ENCODE measurements at places on chromosomes 6 and 20.

DNA sequence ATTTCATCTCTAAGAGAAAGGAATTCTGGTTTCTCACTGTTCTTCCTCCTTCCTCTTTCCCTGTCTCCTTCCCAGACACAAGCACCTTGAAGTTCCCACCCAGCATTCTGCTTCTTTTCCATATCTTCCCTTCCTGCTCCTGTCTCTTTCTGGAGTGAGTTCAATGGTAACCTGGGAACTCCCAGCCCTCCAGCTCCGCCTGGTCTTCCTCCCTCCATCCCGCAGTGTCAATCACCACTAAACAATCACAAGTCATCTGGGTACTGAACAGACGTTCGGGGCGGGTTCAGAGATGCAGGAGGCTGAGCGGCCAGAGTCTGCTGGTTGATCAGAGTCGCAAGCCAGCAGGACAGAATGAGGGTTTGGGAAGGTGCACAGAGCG lies 7.7 kb downstream of the TTBK1 start:
- no peak for DNase-seq

- DNase-seq: no peak
Measured at GRCh38 chr6:126131246-126131645, 144.9 kb downstream of the TRMT11 start.

DNA sequence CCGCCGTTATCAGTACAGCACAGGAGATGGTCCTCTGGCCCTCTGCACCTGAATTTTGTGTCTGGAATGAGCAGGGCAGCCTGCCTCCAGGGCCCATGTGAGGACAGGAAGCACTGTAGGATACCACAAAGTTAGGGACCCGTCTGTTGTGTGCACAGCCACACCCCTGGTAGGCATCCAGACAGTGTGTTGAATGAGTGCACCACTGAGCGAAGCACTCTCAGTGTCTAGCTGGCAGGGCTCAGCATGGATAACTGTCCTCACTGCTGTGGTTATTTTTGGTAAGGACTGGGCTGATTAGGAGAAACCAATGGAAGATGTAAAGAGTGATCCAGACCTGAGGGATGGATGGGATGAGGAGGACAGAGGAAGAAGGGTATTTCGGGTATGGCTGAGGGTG lies 178.7 kb downstream of the CLIC5 start:
- DNase-seq: no peak

DNA sequence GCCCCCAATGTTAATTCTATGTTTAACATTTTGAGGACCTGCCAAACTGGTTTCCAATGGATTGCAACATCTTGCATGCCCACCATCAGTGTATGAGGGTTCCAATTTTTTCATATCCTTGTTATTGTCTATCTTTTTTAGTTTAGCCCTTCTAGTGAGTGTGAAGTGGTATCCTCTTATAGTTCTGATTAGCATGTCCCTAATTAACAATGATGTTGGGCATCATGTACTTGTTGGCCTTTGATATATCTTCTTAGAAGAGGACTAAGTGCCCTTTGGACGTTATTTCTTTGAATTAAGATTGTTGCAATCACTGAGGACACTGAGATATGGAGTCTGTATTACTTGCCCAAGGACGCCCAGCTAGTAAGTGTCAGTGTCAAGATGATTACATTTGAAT lies 22.3 kb downstream of the GCNT2 start:
- DNase-seq: no peak

GRCh38 chr6:29777310-29777709 lies 50.3 kb upstream of the HLA-G start:
- DNase-seq: no peak

DNA sequence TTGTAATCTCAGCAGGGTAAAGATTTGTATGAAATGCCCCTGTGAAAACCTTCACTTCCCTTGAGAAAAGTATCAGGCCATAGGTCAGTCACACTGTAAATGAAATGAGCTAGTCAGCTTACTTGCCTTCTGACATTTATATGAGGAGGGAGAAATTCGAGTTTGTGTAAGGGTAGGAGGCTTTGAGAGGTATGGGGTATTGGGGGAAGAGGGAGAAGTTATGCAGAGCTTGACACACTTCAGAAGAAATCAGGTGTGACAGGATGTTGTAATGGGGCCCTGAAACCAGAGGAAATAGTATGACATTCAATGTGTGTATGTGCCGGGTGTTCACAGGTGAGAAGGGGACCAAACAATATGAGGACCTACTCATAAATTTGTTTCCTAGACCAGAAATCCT lies 64.2 kb upstream of the CCN6 start:
- DNase-seq: no peak

DNA sequence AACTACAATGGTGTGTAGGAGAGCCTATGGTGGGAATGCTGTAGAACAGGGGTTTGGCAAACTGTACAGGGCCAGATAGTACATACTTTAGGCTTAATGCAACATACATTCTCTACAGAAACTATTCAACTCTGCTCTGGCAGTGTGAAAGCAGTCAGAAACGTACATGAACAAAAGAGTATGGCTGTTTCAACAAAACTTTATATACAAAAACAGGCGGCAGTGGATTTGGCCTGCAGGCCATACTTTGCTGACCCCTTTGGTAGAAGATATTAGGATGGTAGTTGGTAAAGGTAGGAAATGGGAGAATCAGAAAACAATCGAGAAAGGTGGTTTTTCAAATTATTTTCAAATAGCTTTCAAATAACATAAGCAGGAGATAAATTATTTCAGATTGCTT lies 24.8 kb downstream of the FUCA2 start:
- no peak for DNase-seq

DNA sequence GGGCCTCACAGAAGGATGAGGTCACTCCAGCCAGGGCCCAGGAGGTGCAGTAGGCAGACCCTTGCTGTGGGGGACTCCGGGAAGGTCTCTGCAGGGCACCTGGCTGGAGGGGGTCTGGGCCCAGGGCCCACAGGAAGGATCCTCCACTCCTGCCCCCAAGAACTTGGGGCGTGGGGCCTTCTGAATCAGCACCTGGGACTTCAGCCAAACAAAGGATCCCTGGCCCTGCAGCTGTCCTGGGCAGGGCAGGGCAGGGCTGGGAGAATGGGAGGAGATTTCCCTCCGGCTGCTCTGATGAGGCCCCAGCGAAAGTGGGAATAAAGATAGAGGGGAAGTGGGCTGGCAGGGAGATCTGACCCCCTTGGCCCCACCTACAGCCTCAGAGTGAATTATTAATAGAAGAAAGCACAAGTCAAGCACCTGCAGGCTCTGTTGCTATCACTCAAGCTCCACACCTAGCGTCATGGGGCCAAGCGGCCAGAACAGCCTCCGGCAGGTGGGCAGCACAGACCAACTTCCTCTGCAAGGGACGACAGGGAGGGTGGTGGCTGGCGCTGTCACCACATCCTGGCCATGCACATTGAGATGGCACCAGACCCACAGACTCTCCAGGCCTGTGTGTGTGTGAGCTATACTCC lies 61.6 kb upstream of the MRPS10 start:
- DNase-seq: no peak

DNA sequence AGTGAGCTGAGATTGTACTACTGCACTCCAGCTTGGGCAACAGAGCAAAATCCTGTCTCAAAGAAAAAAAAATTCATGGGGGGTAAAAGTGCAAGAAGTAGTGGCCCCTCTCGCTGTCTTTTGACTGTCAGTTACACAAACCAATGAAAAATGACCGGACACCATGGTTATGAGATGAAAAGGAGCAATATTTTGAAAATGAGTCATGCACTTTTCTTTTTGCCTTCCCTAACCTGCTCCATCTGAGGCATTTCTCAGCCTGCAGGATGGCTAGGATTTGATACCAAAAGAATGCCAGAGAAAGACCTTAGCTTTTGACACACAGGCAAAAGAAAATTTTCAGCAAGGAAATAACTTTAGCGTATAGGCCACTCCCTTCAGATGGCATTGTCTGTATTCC lies 181.7 kb upstream of the ARID1B start:
- DNase-seq: no peak

DNA sequence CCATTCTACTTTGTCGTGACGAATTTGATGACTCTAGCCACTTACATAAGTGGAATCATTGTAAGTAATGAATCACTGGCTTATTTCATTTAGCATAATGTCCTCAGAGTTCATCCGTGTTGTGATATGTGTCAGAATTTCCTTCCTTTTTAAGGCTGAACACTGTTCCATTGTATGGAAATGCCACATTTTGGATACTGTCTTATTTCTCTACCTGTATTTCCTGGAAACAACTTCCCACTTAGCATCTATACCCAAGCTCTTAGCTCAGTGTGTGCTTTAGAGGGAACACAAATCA lies 28.8 kb upstream of the GGTLC1 start:
- no peak for DNase-seq

DNA sequence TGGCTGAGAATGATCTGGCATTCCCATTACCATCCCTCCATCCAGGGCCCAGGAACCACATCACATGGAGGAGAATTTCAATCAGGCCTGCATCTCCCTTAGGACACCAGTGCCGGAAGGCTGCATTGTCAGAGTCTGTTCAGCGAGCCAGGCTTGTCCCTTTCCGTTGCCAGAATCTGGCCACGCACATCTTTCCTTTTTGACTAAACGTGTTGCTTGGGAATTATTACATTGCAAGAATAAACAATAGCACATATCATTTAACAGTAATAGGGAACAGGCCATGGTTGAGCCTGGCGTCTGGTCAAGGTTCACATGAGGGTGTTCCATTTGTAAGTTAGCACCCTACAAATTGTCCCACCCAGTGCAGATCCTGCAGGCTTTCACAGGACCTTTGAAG lies 42.8 kb downstream of the SOBP start:
- no peak for DNase-seq

- no peak for DNase-seq
Measured at GRCh38 chr6:43040542-43041257, 13.0 kb downstream of the CUL7 start.

DNA sequence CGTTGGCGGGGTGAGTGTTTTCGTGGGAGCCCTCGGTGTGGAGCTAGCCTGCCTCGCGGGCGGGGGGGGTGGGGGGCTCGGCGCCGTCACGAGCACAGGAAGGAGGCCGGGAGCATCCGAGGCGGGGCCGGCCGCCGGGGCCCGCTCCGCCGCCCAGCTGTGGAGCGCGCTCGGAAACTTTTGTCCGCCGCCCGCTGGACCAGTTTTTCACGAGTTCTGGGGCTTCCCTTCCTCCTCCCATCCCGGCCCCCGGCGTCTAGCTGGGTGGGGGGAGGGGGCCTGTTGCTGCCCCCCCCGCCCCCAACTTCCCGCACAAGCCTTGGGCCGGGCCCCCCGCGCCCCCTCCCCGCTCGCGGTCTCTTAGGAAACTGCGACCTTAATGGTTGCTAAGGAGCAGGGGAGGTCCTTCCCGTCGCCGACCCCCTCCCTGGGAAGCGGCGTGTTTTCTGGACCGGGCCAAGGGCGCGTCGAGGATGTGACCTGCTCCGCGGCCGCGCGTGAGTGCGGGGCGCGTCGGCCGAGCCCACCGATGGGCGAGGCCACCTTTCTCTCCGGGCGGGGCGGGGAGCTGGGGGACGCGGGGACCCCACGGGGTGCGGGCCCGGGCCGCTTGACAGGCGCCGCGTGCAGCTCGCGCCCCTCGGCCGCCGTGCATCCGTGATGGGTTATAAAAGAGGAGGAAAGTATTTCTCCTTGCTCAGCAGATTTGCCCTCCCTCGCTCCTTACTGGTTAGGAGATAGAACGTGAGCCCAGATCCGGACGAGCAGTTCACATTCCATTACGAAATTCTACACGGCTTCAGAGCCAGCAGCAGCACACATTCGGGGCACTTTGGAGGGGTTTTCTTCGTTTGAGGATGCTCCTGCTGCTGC lies 1.4 kb downstream of the RREB1 start:
- DNase-seq: no peak

- DNase-seq: no peak
Measured at GRCh38 chr20:46073443-46073842, 16.3 kb downstream of the NCOA5 start.

DNA sequence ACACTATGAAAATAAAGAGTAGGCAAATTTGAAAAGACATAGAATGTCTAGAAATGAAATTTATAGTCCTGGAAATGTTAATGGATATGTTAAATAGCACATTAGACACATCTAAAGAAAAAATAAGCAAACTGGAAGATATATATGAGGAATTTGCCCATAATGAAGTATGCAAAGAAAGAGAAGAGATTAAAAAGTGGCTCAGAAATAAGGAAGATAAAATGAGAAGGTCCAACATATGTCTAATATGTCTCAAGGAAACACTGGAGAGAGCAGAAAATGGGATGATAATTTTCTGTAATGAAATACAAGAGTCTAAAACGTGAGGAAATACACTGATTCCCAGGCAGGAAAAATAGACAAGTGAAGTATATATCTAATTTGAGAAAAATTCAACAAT lies 36.6 kb upstream of the ARID1B start:
- DNase-seq: no peak

- DNase-seq: no peak
Measured at GRCh38 chr20:49395183-49395582, 87.3 kb downstream of the KCNB1 start.

GRCh38 chr20:56449459-56449858 lies 19.0 kb upstream of the RTF2 start:
- DNase-seq: no peak

DNA sequence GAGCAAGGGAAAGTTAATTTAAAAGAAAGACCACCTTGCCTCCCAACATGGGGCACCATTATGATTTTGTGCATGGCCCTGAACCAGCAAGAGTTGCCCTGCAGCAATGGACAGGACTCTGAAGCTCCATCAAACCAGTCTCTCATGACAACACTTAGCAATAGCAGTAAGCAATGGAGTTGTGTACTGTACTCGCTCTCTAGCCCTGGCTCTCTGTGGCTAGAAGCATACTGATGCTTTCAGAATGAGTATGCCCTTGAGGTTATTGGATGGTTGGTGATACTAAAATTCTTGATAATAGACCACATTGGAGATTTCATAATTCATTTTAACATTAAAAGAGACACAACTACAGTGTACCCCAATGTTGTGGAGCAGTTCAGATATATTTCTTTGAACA lies 23.2 kb upstream of the LMBRD1 start:
- no peak for DNase-seq

DNA sequence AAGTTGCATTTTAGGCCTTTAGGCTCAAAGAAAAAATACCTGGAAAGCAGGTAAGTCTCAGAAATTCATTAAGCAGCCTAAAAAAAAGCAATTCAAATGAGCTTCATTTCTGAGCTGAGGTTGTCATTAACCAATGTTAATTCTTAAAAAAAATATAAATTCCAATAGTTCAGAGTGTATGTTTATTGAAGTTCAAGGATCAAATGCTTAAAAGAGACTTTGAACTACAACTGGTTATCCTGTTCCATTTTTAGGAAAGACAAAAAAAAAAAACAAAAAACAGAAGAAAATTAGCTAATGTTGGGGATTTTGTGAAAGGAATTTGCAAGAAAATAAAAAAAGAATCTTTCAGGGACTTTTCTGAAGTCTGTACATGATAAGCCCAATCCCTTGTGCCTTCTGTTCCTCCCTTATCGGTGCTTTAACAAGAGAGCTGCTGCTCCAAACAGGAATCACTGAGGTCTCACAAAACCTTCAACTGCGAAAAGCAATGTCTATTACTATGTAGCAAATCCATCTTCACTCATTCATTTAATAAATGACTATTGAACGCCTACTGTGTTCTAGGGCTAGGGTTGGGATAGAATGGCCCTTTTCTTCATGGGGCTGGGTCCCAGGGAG lies 90.3 kb downstream of the FOXF2 start:
- no peak for DNase-seq

GRCh38 chr6:134295953-134296553 lies 21.9 kb downstream of the SGK1 start:
- DNase-seq: no peak

- DNase-seq: no peak
Measured at GRCh38 chr20:53773792-53774401, 180.3 kb upstream of the ZNF217 start.
